ENCODE measurements at places on chromosomes 5 and 9. TPM values are rescaled to one million over a fixed set of nuclear protein-coding genes. Genes with fewer than 3 reads are reported as not detected.

CBY3 gene
- total RNA-seq = 0.66 TPM

NTRK2 gene
- total RNA-seq = 2.9 TPM

TAF11L10 gene
- total RNA-seq = not detected

LAMC3 gene
- total RNA-seq = 0.05 TPM

C9 gene
- not detected for total RNA-seq

BTNL8 gene
- not detected for total RNA-seq

TXNDC8 gene
- total RNA-seq = not detected
